Hematopoietic multipotent progenitor cell (in vitro differentiated cells): ENCODE measurements at places on chromosomes 1 and 21. TPM values are rescaled to one million over a fixed set of nuclear protein-coding genes. Genes with fewer than 3 reads are reported as not detected.

DNA sequence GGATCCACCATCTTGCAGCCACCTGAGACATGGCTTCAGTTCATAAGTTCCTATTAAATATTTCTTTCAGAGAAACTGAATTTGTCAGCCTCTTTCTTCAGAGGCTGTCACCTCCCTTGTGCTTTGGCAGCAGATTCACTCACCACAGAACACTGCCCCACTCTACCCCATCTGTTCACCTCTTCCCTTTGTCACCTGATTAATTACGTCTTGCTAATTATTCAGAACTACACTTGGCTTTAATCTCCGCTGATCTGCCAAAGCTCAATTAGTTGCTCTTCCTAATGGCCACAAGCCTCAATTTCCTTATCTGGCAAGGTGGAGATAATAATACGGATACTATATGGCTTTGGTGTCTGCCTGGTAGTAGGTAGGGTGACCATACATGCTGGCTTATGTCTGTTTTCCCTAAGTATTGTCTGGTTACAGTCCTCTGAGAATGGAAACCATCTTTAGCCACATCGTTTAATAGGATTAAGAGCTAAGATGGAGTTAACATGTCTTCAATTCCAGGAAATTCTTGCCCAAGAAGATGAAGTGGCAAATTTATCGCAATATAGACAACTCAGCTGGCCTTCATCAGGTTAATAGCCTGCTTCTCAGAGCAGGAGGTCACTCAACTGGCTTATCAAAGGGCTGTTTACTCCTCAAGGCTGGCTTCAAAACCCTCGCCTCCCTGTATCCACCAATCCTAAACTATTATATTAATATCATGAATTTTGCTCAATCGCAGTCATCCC, 58.2 kb upstream of the ADAR start:
- no peak for DNase-seq

- no peak for DNase-seq
These were observed 87.9 kb upstream of the HMCN1 start for GRCh38 chr1:185646202-185646683.

- DNase-seq = no peak
These were observed 1.2 kb downstream of the HPDL start for GRCh38 chr1:45327644-45328515.

- DNase-seq = no peak
These were observed 512.7 kb upstream of the ZRANB2 start for GRCh38 chr1:71593523-71593922.

GRCh38 chr1:107525961-107526360, 385.1 kb downstream of the NTNG1 start:
- DNase-seq = no peak

KIF26B gene
- total RNA-seq = 0.54 TPM

NPR1 gene
- total RNA-seq = 0.27 TPM

DNA sequence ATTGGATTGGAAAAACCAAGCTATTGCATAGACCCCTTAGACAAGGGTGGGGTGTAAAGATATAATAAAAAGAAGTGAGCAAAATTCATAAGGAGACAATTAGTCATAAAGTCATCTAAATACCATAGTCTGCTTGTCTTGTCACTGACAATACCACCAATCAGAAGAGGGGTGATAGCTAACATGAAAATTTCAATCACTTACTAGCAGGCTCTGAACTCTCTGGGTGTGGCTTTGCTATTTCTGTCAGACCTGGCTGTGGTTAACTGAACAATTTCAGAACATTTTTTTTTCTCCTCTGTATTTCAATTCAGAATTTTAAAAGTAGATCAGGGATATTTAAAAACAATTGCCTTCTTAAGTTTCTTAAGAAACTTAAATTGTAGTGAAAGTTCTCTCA, 158.5 kb upstream of the PRMT6 start:
- no peak for DNase-seq

DNA sequence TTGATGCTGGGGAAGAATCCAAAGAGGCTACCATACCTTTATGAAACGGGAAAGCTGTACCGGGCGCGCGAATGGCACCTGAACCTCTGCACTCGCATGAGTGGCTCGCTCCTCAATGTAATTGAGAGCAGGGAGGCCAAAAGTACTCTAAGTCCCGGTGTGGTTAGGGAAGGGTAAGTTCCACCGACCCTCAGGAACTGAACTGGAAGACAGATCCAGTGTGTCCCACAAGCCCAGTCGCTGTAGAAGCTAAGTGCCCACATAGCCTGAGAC, 1.0 kb downstream of the GATAD2B start:
- no peak for DNase-seq

NLRP3 gene
- 18.0 TPM for total RNA-seq

- no peak for DNase-seq
These were observed 6.8 kb downstream of the LAPTM5 start for GRCh38 chr1:30750731-30751291.

DNA sequence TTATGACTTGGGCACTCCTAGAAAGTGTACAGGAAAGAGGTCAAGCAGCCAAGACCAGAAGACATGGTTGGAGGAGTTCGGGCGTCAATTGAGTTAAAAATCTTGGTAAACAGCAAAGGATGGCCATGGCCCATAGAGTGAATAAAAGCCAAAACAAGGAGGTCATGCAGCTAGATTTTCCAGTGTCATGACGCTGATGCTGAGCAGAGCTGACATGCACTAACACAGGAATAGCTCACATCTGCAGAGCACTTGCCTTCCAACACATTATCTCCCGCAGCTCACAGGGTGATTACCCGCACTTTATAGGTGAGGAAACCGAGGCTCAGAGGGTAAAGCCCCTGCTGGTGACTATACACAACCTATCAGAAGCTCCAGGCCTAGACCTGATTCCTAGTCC, 49.7 kb downstream of the TRABD2B start:
- no peak for DNase-seq

GBP7 gene
- total RNA-seq = not detected

AK5 gene
- total RNA-seq = 0.54 TPM

MNDA gene
- 1.1 TPM for total RNA-seq

GRCh38 chr1:151371370-151372057, 991 bp downstream of the SELENBP1 start:
- peak; percentile 38 for DNase-seq

TAS1R1 gene
- not detected for total RNA-seq

- DNase-seq = no peak
These were observed 44.8 kb downstream of the TP73 start for GRCh38 chr1:3697104-3697503.

GRCh38 chr1:165883056-165883455, 55.6 kb downstream of the UCK2 start:
- DNase-seq = no peak

DNA sequence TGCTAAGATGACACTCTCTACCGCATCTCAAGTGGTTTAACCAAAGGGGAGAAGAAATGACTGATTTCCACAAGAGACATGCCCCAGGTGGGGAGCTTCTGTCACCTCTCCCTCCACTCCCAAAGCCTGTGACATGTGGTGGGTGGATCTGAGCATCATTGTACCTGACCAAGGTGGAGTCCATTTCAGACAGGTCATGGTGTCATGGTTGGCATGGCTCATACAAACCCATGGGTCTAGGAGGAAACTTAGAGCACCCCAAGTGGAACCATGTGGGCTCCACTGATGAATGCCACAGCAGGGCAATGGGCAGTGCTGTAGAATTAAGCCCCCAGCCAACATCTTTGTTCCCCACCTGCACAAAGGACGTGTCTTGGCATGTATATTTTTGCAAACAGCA, 131.5 kb upstream of the EDN2 start:
- no peak for DNase-seq

SPATA45 gene
- total RNA-seq = not detected

SYCP1 gene
- total RNA-seq = not detected

DNA sequence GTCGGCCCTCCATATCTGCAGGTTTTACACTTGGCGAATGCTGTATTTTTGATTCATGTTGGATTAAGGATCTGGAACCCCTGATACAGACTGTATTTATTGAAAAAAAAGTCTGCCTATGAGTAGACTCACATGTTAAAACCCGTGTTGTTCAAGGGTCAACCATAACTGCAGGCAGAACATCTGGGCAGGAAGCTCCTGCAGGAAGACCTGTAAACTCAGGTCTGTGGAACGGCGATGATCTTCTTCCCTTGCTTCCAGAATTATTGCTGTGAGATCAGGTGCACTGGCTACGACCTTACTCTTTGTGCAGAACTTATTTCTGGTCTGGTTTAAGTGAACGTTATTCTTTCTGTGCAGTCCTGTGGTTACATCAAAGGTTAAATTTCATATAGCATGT, 96.6 kb downstream of the DISC1 start:
- no peak for DNase-seq

GRCh38 chr1:184621260-184621659, 133.4 kb downstream of the EDEM3 start:
- no peak for DNase-seq

DNA sequence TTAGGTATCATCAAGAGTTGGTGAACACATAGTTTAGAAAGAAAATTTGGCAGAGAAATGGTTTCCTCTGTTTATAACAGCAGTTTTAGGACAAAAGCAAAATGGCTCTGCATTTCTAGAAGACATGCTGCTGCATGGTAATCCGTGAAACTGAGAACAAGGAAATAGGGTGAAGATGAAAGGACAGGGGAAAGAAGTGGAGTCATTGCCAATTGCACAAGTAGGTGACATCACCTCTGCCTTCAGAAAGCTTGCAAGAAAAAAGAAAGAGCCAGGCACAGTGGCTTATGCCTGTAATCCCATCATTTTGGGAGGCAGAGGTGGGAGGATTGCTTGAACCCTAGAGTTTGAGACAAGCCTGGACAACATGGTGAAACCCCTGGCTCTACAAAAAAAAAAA, 217.6 kb downstream of the LMX1A start:
- DNase-seq = no peak

GABPA gene
- total RNA-seq = 9.7 TPM

PYCR2 gene
- total RNA-seq = 135 TPM

OR2W3 gene
- total RNA-seq = 45.8 TPM

GRCh38 chr21:35149698-35150097, 100.6 kb upstream of the RUNX1 start:
- no peak for DNase-seq

GRCh38 chr1:43073490-43074230, 98.4 kb downstream of the EBNA1BP2 start:
- DNase-seq = peak; percentile 84

SEC16B gene
- 0.54 TPM for total RNA-seq

DNA sequence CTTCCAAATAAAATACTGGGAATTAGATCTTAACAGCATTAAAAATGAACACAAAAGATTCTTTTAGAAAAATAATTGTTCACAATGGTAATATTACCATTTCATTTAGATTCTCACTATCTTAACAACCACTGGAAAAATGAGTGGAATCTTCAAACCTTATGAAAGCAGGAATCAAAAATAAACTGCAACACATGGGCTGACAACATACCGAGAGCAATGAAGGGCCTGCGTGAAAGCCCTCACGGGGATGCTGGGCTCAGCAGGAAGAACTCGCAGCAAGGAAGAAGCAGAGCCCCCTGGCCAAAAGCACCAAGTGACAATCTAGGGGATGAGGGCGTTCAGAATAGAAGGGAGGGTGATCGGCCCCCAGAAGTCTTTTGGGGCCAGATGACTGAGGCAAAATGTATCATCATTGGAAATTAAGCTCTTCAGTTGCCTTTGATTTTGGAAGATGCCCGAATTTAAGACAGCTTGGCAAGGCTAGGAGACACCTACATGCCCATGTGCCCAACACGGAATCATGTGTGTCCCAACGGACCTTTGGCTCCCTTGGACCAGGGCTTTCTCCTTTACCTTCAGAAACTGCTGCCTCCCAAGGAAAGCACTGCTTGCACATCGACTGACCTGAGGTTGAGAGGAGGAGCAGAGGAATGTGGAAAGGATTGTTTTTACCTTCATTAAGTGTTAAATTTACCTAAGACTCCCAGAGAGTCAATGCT, 103.9 kb downstream of the TGFBR3 start:
- DNase-seq = no peak

DNA sequence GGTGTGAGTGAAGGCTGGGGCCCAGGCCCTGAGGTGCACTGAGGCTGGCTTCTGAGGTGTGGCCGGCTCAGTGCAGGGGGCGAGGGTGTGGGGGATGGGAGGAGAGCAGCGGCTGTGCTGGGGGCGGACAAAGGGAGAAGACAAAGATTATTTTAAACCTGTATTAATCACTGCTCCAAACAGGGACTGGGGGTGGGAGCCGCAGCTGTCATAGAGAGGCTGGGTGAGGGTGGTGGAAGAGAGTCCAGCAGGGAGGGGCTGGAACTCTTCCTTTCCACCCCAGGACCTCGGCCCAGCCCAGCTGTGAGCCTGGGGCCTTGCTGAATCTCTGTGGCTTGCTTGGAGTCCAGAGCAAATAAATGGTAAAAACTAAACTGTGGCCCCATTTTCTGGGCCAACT, 106.9 kb downstream of the KCND3 start:
- no peak for DNase-seq

- no peak for DNase-seq
These were observed 90.0 kb downstream of the URB2 start for GRCh38 chr1:229716069-229716468.

GRCh38 chr1:83807231-83807630, 191.7 kb downstream of the TTLL7 start:
- DNase-seq = no peak

DNA sequence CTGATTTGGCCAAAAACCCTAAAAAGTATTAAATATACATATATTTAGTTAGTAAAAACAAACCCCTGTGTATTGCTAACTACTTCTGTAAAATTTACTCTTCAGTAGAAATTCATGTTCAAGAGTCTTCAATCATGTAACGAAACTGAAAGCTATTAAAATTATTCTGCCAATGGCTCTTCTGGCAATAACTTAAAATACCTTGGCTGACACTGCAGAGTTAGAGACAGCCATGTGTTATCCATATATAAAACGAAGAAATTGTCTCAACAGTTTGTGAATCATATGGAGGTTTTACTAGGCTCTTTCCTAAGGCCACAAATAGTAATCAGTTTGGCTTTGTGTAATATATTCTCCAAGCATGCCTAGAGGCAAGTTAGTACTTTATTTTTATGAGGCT, 357.2 kb downstream of the COL11A1 start:
- DNase-seq = no peak

GRCh38 chr21:45403133-45403824, 1.7 kb upstream of the COL18A1 start:
- no peak for DNase-seq

DNA sequence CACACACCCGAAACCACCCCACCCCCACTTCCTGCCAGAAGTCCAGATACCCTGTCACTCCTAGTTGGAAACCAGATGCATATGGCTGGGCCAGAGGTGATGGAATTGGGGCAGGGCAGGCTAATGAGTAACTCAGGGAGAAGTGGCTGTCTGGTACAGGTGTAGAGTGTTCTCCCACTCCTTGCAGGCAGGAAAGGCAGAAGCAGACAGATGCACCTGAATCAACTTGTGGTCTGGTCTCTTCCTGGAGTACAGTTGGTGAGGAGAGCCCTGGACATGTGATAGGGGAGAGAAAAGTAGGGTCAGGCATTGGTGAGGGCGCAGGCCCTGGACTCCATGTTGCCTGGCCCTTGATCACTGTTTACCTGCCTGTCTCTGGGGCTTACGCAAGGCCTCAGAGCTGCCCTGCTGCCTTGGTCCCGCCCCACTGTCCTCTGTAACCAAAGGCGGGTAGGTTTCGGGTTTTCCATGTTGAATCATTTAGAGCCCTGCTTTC, 2.5 kb downstream of the CGN start:
- DNase-seq = no peak

AADACL3 gene
- not detected for total RNA-seq

- no peak for DNase-seq
These were observed 23.9 kb upstream of the RUNX1 start for GRCh38 chr21:35072960-35073359.

GRCh38 chr21:25496825-25497482, 110.3 kb downstream of the MRPL39 start:
- no peak for DNase-seq

- no peak for DNase-seq
These were observed 183.7 kb upstream of the LYPLAL1 start for GRCh38 chr1:218990019-218990418.
